ENCODE measurements at places on chromosomes 6 and 20. TPM values are rescaled to one million over a fixed set of nuclear protein-coding genes. Genes with fewer than 3 reads are reported as not detected.

The OOEP gene
- not detected for polyA plus RNA-seq

- H3K36me3 ChIP-seq: no peaks in the 10 kb centered on the region
- peaks cover 50% of the 10 kb centered on the region for H3K4me1 ChIP-seq
- no peak overlapping the region for H3K4me3 ChIP-seq
Measured at GRCh38 chr6:142916881-142917280, 28.1 kb downstream of the HIVEP2 start.

DNA sequence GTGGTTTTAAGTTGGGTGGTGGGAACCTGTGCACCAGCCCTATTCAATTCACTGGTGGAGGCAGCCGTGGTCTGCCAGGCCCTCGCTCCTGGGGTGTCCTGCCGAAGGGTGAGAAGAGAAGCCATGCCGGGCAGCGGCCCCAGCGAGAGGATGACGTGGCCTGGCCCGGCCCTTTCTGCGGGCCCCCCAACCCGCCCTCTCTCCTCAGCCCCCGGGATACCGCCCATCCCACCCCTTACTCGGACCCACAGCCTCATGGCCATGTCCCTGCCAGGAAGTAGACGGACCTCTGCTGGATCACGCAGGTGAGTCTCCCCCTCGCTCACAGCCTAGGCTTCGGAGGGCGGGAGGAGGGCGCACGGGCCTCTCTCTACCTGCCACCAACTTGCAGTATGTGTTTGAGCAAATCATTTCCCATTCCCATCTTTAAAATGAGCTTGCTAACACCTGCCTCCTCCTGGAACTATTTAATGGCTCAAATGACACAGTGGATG, 30.1 kb downstream of the SNPH start:
- H3K36me3 ChIP-seq: peaks cover 8% of the 10 kb centered on the region
- no peak overlapping the region for H3K4me3 ChIP-seq
- H3K27ac ChIP-seq: no peak overlapping the region
- no peak for DNase-seq

DNA sequence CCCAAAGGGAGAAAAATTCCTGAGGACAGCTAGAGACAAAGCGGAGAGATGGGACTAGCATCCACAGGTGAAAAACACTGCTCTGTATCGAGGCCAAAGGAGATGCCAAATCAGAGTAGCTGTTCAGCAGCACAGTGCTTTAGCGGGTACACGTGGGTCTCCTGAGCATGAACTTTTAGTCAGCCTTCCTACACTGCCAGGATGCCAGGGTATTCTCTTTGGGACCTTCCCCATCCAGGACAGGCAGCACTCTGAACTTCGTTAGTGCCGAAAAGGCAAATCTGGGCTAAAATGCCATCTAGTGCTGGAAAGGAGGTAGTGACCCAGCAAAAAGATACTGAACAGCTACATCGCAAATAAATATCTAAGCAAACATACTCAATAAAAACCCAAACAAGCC, 64.9 kb downstream of the C6orf58 start:
- no peaks in the 10 kb centered on the region for H3K4me1 ChIP-seq
- H3K27me3 ChIP-seq: peaks cover 6% of the 10 kb centered on the region
- no peaks in the 10 kb centered on the region for H3K36me3 ChIP-seq
- H3K4me3 ChIP-seq: no peak overlapping the region

DNA sequence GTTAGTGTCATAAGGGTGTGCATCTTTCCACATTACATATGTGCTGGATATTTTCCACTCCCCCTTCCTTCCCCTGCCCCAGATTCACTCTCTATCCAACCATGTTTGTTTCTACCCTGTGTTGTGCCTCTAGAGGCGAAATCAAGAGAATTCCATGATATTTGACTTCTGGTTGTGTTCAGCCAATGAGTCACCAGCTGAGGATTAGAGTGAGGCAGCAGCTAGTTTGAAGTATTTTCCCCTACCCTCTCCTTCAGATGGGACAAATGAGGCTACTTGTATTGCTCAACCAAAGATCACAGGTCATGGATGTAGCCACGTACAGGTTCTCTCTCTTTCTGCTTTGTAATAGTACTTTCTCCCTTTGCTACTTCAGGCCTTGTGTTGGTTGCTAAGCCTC, 24.5 kb upstream of the OR2J2 start:
- no peak overlapping the region for H3K4me3 ChIP-seq
- peaks cover 7% of the 10 kb centered on the region for H3K27me3 ChIP-seq
- H3K36me3 ChIP-seq: no peaks in the 10 kb centered on the region

GRCh38 chr6:37637562-37638413, 59.9 kb downstream of the MDGA1 start:
- no peak overlapping the region for H3K4me3 ChIP-seq
- H3K27me3 ChIP-seq: no peaks in the 10 kb centered on the region
- no peaks in the 10 kb centered on the region for H3K36me3 ChIP-seq
- H3K27ac ChIP-seq: no peak overlapping the region
